ENCODE measurements at places on chromosomes 12 and 14.
A peak's percentile ranks its signal among the peaks of the same experiment; 100 is the strongest.

DNA sequence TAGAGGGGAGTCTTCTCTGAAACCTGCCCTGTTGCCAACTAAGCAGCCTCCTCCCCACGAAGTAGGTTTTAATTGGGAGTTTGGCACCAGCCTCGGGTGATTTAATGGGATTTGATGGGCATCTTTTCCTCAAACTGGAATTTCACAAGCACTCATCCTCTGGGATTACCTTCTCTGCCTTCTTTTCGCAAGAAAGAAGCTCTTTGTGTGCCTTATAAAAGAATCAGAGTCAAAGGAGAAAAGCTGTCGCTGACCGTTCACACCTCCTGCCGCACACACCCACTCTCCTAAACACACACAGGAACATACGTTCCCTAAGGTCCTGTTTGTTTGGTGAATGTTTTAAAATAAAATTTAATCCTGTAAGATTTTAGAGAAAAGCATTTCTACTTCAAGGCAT, 84.0 kb downstream of the PRMT8 start:
- DNase-seq = no peak

- peak; percentile 33 for DNase-seq
Observed at GRCh38 chr12:123269395-123269892, 2.2 kb downstream of the CDK2AP1 start.

GRCh38 chr14:91934554-91935285, 12.8 kb downstream of the FBLN5 start:
- DNase-seq = no peak

- DNase-seq = no peak
Observed at GRCh38 chr14:91284791-91285548, 40.5 kb upstream of the GPR68 start.

GRCh38 chr14:72774141-72774540, 119.8 kb downstream of the DPF3 start:
- DNase-seq = no peak

DNA sequence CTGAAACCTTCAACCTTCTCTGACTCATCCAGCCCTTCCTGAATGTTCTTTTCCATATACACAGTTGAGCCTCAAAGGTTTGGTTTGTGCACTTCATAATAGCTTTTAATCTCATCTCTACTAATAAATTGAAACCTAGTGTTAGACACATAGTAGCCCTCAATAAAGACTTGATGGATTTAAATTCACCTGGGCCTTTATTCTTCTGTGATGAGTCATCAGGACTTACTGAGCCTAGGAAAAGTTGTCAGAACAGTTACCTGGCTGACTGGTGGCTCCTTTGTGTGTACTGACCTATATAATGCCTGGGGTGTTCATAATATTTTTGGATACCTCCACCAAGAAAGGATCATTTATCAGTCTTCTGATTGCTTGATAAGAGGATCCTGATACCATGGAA, 86.4 kb upstream of the NTF3 start:
- DNase-seq = no peak

- DNase-seq = no peak
Observed at GRCh38 chr12:50508414-50508813, 3.6 kb downstream of the DIP2B start.
